Hepatocyte (in vitro differentiated cells): ENCODE measurements at places on chromosomes 12 and 14.

DNA sequence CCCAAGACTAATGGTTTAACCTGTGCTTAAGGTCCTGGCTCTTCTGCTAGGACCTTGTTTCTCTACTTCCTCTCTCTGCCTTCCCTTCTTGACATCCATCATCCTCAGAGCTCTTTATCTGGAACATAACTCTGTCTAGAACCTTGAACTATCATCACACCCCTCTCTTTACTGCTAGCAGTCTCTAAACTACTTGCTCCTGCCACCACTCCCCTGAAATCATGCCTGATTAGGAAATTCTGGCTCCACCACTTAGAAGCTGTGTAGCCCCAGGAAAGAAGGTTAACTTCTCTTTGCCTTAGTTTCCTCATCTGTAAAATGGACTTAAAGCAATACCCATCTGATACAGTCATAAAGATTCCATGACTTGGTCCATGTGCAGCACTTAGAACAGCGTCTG lies 9.1 kb downstream of the SLC38A1 start:
- DNase-seq, result no peak

- no peak for DNase-seq
Measured at GRCh38 chr12:72273499-72273837, 1.3 kb downstream of the TRHDE start.

DNA sequence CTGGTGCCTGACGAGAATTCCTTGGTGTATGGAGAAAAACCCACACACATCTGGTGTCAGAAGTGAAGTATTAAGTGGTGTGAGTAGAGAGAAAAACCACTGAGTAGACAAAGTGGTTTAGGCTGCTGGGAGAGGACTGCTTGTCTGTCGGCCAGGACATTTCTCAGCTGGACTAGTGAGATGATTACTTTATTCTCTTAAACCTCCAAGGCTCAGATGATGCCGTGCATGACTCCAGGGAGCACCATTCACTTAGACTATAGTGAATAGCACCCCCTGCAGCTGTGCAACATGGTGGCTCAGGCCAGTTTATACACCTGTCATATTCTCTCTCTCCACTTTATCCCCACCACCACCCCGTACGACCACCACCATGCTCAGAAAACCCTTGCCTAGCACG lies 28.5 kb upstream of the NFYB start:
- DNase-seq, result no peak

- no peak for DNase-seq
Measured at GRCh38 chr12:89194683-89195082, 157.6 kb downstream of the DUSP6 start.

GRCh38 chr12:94769047-94769420 lies 118.7 kb upstream of the TMCC3 start:
- DNase-seq, result no peak

DNA sequence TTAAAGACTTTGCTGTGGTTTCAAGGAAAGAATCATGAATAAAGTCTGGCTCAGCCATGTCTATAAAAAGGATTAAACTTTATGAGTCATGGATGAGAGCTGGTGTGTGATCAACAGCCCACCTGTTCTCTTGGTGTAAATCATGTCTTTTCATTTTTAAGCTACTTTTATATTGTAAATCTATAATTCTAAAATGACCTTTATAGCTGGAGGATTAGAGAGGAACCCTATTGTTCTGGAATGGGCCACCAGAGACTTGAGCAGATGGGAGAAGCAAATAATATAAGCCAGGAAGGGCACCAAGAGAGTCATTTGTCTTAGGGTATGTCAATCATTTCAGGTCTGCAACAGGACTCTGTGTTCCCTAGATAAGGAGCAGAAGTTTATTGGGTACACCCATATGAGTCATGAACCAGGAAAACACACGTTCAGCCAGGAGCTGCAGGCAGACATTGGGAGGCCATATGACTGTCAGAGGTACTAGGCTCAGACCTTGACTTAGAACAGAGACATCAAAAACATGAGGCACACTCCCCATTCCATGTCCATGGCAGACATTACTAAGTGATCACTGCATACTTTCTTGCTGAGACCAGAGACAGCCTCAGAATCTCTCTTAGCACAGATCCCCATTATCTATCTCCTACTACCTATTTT lies 49.3 kb downstream of the NDUFA12 start:
- peak; percentile 78 for DNase-seq

DNA sequence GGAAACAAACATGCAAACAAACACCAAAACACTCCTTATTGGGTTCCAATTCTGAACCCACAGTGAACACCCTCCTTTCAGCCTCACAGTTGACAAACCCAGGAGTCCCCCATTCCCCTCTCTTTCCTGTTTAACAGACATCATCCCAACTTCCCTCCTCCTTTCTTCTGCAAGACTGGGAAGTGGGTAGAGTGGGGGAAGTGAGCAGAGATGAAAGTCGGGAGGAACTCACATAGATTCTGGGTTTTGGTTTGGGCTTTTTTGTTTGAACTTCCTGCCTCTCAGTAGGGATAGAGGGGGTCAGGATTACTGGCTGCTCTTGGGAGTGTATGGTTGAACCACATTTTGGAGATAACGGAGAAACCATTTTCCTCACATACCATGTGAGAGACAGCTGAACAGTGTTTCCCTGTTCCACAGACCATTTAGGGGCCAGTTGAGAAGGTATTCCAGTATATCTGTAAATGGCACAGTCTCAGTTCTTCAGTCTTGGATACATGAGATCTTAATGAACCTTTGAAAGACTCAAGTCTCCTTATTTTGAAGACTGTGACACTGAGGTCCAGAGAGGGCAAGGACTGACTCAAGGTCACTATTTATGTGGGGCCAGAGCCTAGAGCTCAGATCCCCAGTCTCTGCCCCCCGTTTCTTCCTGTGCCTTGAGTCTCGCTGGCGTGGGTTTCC lies 3.9 kb upstream of the GPR84 start:
- no peak for DNase-seq

DNA sequence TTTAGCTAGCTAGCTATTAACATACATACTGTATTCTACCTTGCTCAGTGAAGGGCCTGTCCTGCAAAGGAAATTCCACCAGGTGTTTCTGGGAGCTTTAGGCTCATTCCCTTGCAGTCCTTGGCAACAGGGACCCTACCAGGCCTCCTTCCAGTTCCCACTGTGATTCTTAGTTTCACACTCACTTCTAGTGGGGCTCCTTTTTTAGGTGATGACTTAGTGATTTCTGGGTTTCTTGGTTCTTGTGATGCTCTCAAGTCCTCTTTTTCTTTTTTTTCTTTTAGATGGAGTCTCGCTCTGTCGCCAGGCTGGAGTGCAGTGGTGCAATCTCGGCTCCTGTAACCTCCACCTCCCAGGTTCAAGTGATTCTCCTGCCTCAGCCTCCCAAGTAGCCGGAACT lies 10.4 kb upstream of the STRN3 start:
- no peak for DNase-seq

- DNase-seq, result no peak
Measured at GRCh38 chr12:29320295-29321085, 60.5 kb downstream of the ERGIC2 start.

DNA sequence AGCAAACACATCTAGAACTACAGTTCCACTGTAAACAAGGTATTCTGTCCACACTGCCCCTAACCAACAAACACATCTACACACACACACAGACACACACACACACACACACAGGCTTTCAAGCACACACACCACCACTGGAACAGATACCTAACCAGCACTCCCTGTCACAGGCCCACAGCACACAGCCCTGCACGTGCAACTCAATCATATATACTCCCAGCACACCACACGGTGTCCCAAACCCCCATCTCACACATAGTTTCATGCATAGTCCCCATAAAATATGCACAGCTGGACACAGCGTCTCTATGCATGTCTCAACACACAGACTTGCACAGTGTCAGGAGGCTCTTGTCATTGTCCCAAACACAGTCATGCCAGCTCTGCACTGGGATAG lies 27.6 kb downstream of the KRT8 start:
- no peak for DNase-seq

GRCh38 chr12:121992059-121992879 lies 29.4 kb upstream of the BCL7A start:
- DNase-seq, result peak; percentile 38

DNA sequence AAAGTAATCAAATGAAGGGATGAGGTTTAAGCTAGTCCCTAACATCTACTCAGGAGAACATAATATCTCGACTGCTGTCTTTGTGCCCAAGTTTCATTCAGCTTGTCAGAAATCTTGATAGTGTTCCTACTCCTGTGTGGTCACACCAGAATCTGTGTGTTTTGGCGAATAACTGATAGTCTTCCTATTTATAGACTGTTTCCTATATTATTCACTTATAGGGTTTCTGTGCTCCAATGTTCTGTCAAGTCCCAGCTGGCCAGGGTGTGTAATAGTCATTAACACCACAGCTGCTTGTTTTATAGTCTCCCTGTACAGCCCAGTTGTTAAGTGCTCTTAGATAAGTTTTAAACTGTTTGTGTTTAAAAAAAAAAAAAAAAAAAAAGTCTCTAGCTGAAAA lies 45.9 kb downstream of the GPR135 start:
- DNase-seq, result no peak

DNA sequence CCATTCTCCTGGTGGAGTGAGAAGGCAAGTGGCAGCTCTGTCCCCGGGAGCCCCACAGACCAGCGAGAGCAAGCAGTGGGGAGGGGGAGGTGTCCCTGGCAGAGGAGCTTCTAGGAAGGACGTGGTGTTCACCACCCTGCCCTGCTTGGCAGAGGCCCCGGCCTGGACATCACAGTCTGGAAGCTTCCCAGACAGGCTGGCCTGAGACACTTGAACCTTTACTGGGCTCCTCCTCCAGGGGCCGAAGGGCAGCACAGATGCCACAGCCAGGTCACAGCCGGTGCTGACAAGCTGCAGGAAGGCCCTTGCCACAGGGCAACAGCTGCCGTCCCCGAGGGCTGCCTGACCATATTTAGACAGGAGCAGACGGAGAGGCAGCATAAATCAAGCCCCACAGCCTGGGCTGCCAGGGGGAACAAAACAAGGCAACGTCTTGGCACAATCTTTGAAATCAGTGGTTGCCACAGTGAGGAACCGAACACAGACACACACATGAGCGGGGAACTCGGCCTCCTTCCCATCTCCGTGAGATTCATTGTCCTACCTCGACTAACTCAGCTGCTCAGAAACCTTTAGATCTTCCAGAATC lies 28.5 kb downstream of the PRIMA1 start:
- no peak for DNase-seq

DNA sequence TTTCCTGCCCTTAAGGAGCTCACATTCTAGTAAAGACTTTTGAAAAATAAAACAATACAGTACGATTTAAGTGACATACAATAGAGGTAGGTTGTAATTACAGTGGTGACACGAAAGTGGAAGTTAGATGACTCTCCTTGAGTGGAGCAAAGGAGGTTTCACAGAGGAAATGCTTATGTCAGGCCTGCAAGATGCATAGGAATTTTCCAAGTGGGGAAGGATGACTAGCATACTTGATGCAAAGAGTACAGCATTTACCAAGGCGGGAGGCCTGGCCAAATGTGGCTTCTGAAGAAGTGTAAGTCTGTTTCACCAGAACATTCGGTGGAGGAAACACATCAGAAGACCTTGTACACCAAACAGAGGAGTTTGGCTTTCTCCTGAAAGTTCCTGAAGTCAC lies 55.2 kb downstream of the ERO1A start:
- DNase-seq, result no peak

DNA sequence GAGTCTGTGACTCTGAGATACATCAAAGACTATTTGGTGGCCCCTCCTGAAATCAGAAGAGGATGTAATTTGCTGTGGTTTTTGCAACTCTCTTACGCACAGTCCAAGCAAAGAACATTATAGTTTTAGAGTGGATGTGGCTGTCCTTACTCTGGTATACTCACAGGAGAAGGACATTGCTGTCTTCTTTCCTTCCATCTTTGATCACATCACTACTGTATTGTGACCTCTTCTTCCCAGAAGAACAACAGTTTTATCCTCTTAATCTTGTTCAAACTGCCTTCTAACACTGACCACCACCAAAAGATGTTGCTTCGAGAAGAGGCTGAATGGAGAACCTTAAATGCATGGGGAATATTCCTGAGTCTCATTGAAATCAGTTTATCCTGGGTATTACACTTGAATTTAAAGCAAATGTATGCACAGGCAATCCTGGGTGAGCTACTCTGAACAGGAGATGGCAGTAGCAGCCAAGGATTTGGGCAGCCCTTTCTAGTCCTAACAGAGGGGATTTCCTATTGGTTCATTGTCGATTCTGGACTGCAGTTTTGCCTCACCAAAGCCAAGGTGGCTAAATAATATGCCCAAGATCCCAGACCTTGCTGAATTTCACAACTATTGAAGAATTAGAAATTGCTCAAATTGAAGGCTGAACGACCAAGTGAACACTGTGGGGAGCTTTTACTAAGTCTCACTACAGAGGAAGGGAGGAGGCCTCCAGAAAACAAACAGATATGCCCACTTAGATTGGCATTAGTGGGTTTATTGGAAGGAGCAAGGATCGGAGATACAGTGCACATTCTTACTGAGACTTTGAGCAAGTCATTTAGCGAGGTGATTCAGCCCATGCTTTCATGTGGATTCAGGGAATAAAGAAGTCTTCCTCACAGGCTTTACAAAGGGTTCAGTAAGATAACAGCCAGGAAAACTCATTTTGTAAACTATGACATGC lies 282.8 kb downstream of the PAWR start:
- peak; percentile 77 for DNase-seq

DNA sequence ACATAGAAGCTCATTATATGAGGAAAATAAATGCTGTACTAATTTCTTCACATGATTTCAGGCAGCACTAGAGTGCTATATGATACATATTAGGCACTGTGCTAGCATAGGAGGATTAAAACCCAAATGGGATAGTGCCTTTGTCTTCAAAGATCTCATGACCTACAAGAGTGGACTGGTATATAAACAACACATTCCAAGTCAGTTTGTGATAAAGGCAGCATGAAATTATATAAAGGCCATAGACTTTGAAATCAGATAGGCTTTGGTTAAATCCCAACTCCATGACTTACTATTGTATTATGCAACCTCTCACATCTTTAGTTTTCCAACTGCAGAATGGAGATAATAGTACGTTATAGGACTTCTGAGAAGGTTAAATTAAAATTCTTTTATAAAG lies 179.7 kb downstream of the RAD51B start:
- DNase-seq, result no peak

DNA sequence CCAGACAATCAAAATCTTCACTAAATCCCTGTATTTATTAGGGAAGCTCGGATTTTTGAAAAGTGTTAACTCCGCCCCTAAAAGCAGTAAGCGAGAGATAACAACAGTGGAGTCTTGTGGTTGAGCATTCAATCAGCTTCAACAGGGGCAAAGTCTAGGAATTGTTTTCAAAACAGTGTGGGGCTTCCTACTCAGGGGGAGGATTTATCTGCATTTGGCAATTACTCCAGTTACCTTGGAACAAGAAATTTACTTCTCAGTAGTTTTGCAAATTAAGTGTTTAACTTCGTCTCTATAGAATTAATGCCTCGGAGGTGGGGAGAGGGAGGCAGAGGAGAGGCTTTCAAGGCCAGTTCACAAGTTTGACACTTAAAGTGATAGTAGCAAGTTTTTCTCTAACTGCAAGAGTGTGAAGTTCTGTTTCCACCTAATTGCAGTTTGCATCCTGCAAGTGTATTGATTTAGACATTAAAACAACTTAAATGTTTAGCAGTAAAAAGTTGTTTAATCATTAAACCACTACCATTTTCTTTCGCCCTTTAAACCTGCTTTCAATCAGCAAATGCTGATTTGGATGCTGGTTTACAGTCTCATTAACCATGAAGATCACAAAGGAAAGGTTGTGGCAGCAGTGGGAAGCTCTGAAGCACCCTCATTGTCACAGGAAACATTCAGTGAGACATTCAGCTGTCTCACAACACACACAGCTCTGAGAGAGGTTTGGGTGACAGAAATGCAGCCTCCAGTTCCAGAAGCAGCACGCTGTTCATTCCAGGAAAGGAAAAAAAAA lies 102.0 kb downstream of the HMGA2 start:
- DNase-seq, result peak; percentile 26
